Left ventricle myocardium superior (tissue), 1 donor: ENCODE measurements at places on chromosomes 7 and 10.

- DNase-seq: no peak
These were observed 45.1 kb upstream of the KCTD7 start for GRCh38 chr7:66583490-66584110.

DNA sequence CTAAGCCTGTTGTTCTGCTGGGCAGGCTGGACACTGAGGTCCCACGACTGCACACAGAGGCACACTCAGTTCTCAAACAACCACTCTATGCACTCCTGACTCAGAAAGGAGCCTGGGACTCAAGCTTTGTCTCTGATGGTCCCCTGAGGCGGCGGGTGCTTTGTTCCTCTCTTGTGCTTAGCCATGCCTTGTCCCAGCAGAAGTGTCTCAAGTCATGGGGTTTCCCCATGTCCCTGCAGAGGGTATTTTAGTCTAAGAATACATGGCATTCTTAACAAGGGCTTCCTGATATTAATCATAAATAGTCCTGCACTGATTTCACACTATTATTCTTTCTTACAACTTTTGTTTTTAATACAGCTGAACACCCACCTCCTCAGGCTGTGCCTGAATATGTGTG is 72.5 kb downstream of the CXCL12 start:
- DNase-seq: no peak

DNA sequence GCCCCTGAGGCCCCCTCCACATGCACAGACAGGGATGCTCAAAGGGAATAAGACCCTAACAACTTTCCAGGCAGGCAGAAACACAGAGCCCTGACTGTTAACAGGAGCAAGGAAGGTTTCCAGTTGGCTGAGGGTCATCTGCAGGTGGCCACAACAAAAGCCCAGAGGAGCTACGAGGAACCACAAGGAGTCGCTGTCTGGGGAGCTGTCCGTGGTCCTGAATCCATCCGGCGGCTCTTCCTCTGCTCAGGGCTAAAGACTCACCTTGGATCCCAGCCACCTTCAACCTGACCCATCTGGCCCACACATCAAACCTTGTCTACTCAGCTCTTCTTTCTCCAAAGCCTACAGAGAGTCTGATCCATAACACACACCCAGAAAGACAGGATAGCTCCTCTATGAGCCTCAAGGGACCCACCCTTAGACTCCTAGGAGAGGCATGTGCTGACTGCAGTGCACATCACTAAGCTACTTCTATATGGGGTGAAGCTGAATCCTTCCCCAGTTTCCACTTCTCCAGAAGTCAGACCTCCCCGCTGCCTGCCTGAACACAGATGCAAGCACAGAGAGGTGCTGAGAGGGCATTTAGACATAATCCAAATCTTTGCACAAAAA is 104.0 kb downstream of the SLIT1 start:
- DNase-seq: peak; percentile 69

DNA sequence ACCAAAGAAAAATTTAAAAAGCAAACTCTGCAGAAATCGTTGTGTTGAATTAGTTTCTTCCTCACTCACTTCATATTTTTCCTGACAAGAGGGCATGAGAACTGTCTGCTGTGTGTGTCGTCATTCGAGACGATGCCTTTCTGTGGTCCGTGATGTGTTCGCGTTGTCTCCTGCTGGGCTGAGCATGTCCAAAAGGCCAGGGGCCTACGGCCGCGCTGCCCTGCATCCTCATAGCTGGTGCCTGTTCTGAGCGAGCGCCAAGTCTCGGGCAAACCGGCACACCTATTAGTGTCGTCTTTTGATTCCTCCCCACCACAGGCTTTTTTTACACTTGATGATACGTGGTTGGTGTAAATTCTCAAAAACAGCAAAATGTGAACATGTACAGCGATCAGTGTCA is 27.4 kb downstream of the WDR37 start:
- no peak for DNase-seq

DNA sequence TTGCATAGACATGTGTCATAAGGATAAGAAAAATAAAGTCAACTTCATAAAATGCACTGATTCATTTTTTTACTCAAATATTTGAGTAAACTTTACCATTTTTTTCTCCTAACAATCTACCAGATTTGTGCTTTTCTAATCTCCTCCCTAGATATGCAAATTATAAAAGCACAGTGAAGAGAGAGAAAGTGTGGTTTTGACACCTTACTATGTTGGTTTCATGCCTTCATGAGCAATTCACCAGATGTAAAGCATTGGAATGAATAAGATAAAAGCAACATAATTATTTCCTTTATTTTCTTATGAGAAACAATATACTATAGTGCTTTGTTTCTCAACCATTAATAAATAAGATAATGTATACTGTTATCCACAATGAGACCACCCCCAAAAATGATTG is 432.5 kb upstream of the PCDH15 start:
- no peak for DNase-seq

DNA sequence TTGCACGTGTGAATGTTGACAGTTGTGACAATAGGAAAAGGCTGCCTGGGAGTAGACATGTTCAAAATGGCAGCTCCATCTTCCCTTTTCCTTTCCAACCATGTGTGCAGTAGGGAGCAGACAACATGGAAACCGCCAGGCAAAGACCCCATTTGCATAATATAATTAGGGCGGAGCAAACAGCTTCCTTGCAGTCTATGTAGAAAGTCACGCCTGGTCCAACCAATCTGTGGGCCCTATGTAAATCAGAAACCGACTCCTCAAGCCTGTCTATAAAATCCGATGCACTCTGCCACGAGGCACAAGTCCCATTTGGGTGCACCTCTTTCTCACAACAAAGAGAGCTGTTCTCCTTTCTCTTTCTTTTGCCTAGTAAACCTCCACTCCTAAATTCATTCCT is 19.6 kb downstream of the NEBL start:
- no peak for DNase-seq

- no peak for DNase-seq
These were observed 152.5 kb downstream of the LCOR start for GRCh38 chr10:96984541-96985131.

- DNase-seq: no peak
These were observed 11.8 kb downstream of the INPP5A start for GRCh38 chr10:132549371-132549770.

- no peak for DNase-seq
These were observed 67.3 kb downstream of the NHLRC2 start for GRCh38 chr10:113921561-113922370.

GRCh38 chr7:141366091-141366621 is 185.1 kb upstream of the AGK start:
- DNase-seq: no peak

DNA sequence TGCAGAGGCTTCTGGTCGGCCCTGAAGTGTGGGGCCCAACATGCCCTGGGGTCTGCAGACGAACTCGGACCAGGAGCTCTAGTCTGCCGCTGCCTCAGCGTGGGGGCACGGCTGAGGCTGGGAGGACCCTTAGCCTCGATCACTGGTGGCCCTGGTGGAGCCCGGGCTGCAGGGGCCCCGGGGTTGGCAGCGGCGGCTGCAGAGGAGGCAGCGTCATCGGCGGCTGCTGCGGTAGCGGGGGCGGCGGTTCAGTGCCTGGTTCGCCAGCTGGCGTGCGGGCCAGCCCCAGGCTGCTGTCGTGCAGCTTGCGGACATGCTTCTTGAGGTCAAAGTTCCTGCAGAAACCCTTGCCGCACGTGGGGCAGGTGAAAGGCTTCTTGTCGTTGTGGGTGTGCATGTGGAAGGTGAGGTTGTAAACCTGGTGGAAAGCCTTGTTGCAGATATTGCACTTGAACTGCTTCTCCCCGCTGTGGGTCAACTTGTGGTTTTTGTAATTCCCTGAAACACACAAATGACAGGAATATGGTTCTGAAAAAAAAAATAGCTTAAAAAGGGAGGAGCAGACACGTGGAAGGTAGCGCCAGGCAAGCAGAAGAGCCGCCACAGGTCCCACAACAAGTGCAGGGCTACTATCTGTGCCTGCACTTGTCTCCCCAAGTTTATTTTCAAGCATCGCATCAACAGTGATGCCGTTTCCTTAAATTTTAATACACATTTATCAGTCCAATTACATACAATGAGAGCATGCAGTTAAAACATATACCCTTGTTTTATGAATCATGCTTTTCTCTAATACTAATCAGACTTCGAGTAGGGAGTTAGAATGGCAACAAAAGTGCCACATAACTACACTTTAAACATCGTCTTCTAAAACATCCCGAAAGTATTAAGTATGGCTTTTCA is 2.4 kb downstream of the FEZF1 start:
- DNase-seq: no peak

GRCh38 chr7:74266191-74266963 is 12.2 kb upstream of the RFC2 start:
- no peak for DNase-seq

GRCh38 chr7:25846722-25847121 is 305.3 kb upstream of the NFE2L3 start:
- peak; percentile 87 for DNase-seq

- no peak for DNase-seq
These were observed 384.4 kb downstream of the PARD3 start for GRCh38 chr10:34430685-34431084.

- DNase-seq: no peak
These were observed 43.2 kb downstream of the BTRC start for GRCh38 chr10:101397140-101397539.

DNA sequence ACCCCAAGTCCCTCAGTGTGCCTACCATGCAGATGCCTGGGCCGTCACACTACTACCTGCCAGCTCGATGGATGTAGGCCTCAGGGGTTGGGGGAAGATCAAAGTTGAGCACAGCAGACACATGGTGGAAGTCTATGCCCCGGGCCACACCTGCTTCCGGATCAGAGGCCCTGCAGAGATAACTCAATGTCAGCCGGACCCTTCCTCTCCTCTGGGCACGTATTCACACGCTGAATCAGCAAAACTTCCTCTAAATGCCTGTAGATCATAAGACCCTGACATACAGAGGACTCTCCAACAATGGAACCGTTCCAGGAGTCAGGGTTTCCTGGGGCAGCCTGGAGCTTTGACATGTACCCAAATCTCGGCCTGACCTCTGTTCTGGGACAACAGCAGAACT is 3.7 kb downstream of the DDX56 start:
- DNase-seq: no peak
